ENCODE measurements at places on chromosomes 4 and X.
A peak's percentile ranks its signal among the peaks of the same experiment; 100 is the strongest.

DNA sequence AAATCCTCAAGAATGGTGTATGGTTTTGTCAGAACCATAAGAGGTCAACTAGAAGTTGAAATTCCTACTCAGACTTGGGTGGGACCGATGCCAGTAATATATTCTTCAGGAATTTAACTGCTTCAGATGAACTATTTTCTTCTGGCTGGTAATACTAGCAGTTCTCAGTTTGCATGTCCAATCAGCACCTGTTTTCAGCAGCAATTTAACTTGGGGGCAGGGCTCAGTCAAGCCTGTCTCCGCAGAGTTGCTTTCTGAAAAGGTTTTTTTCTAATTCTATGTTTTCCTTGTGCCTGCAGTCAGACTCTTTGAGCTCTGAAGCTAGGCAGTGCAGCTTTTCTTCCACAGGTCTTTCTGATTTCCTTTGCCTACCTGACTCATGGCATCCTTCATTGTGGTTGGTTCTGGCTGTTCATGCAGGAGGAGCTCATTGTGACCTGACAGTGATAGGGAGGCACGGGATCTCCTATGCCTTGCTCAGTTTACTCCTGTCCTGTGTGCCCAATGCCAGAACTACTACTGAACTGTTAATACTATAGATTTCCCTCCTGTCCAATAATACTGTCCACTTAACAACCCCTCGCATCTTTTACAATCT is 17.3 kb upstream of the FMR1 start:
- no peaks in the 10 kb centered on the region for H3K36me3 ChIP-seq
- no peak for DNase-seq
- no peak overlapping the region for H3K27ac ChIP-seq
- peaks cover 2% of the 10 kb centered on the region for H3K4me1 ChIP-seq

- no peaks in the 10 kb centered on the region for H3K27me3 ChIP-seq
- H3K27ac ChIP-seq = no peak overlapping the region
- no peaks in the 10 kb centered on the region for H3K4me1 ChIP-seq
- no peaks in the 10 kb centered on the region for H3K36me3 ChIP-seq
- H3K4me3 ChIP-seq = no peak overlapping the region
- DNase-seq = no peak
Observed at GRCh38 chr4:125008676-125009075, 296.1 kb upstream of the ANKRD50 start.

- DNase-seq = no peak
- H3K4me3 ChIP-seq = no peak overlapping the region
- peaks cover 6% of the 10 kb centered on the region for H3K27me3 ChIP-seq
- H3K4me1 ChIP-seq = no peaks in the 10 kb centered on the region
Observed at GRCh38 chr4:168694667-168695066, 197.8 kb downstream of the PALLD start.

- peak; percentile 94 for DNase-seq
- peaks cover 31% of the 10 kb centered on the region for H3K4me1 ChIP-seq
- H3K27ac ChIP-seq = peak within 1 kb of the TSS; percentile 100
- H3K36me3 ChIP-seq = peaks cover 4% of the 10 kb centered on the region
- no peaks in the 10 kb centered on the region for H3K27me3 ChIP-seq
- peak within 1 kb of the TSS; percentile 96 for H3K4me3 ChIP-seq
Observed at GRCh38 chr4:83284193-83285054, at the start of gene COQ2. COQ2 (minus strand) TSS chr4:83284798; CDS start chr4:83284764, 34 bp downstream.

GRCh38 chr4:34181891-34182290 is 2062.4 kb downstream of the ARAP2 start:
- no peak for DNase-seq
- no peak overlapping the region for H3K4me3 ChIP-seq
- H3K36me3 ChIP-seq = no peaks in the 10 kb centered on the region
- H3K4me1 ChIP-seq = no peaks in the 10 kb centered on the region
- no peak overlapping the region for H3K27ac ChIP-seq
- no peaks in the 10 kb centered on the region for H3K27me3 ChIP-seq

- no peak overlapping the region for H3K27ac ChIP-seq
- DNase-seq = no peak
- no peaks in the 10 kb centered on the region for H3K27me3 ChIP-seq
- H3K36me3 ChIP-seq = no peaks in the 10 kb centered on the region
Observed at GRCh38 chr4:142721187-142721586, 124.9 kb downstream of the INPP4B start.

GRCh38 chrX:15465347-15465746 is 27.8 kb downstream of the PIR start:
- H3K36me3 ChIP-seq = no peaks in the 10 kb centered on the region
- peaks cover 6% of the 10 kb centered on the region for H3K27me3 ChIP-seq
- DNase-seq = peak; percentile 18
- peak overlapping the region; percentile 8 for H3K27ac ChIP-seq

- peak overlapping the region; percentile 44 for H3K27ac ChIP-seq
- H3K4me3 ChIP-seq = no peak overlapping the region
- H3K27me3 ChIP-seq = no peaks in the 10 kb centered on the region
- peaks cover 20% of the 10 kb centered on the region for H3K4me1 ChIP-seq
- DNase-seq = no peak
Observed at GRCh38 chr4:48668254-48669017, 111.6 kb downstream of the FRYL start.

GRCh38 chr4:150970685-150971151 is 44.4 kb downstream of the LRBA start:
- DNase-seq = no peak
- no peak overlapping the region for H3K27ac ChIP-seq
- H3K4me1 ChIP-seq = peaks cover 50% of the 10 kb centered on the region

DNA sequence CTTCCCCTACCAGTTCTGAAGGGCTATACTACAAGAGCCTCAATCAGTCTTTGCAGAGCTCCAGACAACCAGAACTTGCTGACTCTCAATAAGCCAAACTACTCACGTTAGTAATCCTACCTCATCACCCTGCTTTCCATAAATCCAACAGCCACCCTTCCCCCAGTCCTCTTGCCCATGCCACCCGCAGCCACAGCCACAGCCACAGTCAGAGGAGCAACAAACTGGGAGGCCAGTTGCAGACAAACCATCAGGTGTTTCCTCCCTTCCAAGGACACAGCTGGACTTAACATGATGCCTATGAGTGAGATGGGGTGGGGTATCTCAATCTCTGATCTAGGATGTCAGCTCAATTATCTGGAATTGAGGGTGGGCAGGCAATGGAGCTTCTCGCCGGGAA is 1.0 kb downstream of the GABRA3 start:
- no peak for DNase-seq
- no peak overlapping the region for H3K4me3 ChIP-seq
- H3K27ac ChIP-seq = no peak overlapping the region

DNA sequence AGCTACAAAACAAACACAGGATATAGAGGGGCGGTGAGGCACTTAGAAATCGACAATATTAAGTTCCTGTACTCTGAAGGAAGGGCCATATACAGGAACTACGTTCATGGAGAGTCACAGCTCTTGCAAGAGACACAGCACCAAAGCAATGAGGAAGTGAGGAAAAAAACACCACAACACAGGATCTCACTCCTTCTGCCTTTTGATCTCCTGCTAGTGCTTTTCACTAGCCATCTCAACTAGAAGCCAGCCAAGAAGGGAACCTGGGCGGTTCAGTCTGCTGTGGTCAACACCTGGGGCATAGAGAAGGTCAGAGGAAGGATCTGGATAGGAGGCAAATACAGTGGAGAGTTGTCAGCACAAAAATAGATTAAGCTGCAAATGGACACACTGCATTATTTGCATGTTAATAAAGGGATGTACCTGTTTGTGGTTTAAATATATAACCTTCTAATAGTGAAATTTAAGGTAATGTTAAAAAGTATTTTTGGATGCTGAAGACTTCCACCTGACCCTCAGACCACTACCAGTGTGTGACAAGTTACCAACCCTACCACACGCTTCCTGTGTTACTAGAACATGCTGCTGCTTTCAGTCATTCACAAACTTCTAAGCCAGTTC is 104.6 kb downstream of the DTHD1 start:
- H3K27me3 ChIP-seq = no peaks in the 10 kb centered on the region
- peaks cover 15% of the 10 kb centered on the region for H3K4me1 ChIP-seq
- DNase-seq = peak; percentile 72
- peak overlapping the region; percentile 70 for H3K4me3 ChIP-seq

DNA sequence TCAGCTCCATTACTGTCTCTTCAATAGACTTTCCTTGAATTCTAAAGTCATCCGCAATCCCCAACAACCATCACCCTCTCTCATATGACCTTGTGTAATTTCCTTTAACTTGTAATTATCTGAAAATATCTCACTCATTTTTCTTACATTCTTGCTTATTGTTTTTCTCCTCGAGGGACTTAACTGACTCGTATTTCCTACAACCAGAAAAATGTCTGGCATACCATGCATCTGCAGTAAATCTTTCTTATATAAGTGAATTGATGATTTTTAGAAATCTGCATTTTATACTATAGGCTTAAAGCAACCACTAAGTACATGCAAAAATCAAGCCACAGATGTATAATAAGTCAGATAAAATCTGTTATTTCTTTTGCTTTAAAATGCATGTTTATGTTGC is 276.7 kb downstream of the UNC5C start:
- H3K4me1 ChIP-seq = no peaks in the 10 kb centered on the region
- H3K27me3 ChIP-seq = no peaks in the 10 kb centered on the region
- H3K36me3 ChIP-seq = no peaks in the 10 kb centered on the region
- no peak overlapping the region for H3K4me3 ChIP-seq
- no peak overlapping the region for H3K27ac ChIP-seq

DNA sequence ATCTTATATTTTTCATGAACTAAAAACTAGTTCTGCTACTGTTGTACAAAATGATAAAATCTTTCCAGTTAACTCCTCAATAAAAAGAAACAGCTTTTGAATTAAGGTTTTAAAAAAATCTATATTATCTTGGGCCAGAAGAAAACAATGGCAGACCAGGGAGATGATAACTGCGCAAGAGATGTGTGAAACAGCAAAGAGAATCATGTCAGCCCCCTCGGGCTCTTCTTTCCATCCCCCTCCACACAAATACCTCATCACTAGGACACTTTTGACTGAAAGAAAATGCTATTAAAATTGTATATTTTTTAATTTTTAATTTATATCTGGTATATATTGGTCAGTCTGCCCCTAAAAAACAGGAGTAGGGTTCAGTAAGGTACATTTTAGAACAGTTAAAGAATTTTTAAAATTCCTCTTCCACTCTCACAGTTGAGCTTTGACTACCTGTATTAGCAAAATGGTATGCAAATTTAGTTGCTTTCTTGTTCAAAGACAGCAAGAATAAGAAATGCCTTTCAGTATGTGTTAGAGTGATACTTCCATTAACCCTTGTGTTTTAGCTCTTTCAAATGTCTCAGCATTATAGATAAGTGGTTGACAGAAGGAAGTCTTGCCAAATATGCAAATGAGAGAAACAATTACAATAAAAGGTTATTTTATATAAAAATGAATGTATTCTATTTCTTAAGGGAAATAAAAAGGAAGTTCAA is 36.4 kb upstream of the LCORL start:
- H3K27ac ChIP-seq = no peak overlapping the region
- peaks cover 5% of the 10 kb centered on the region for H3K4me1 ChIP-seq
- no peak for DNase-seq
- H3K36me3 ChIP-seq = peaks cover 9% of the 10 kb centered on the region
- H3K27me3 ChIP-seq = peaks cover 6% of the 10 kb centered on the region

DNA sequence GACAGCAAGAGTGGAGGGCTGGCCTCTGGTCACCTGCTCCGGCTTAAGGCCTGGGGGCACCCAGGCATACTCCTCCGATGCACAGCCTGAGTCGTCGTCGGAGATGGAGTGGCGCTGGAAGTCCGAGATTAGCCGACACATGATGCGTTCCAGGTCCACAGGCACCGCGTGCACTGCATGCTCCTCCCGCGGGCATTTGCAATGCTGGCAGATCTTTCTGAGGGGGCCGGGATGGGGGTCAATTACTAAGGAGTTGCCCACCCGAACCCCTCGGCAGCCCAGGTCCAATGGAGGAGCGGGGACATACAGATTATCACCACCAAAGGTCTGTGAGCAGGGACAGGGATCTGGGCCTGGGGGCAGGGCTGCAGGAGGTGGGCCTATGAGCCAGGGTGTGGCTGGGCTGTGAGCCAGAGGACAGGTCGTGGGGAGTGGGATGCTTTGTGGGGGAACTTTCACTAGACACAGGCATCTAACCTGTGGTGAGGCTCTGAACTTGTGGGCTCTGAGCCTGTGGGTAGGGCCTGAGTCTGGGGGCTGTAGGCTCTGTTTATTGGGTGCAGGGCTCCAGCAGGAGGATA is 2.4 kb downstream of the PRICKLE3 start:
- H3K27ac ChIP-seq = peak overlapping the region; percentile 47
- H3K36me3 ChIP-seq = peaks cover 12% of the 10 kb centered on the region
- no peaks in the 10 kb centered on the region for H3K27me3 ChIP-seq

- H3K4me3 ChIP-seq = no peak overlapping the region
- no peaks in the 10 kb centered on the region for H3K36me3 ChIP-seq
- no peak for DNase-seq
- H3K27me3 ChIP-seq = no peaks in the 10 kb centered on the region
- no peak overlapping the region for H3K27ac ChIP-seq
Observed at GRCh38 chr4:72375073-72375736, 193.8 kb downstream of the ADAMTS3 start.

DNA sequence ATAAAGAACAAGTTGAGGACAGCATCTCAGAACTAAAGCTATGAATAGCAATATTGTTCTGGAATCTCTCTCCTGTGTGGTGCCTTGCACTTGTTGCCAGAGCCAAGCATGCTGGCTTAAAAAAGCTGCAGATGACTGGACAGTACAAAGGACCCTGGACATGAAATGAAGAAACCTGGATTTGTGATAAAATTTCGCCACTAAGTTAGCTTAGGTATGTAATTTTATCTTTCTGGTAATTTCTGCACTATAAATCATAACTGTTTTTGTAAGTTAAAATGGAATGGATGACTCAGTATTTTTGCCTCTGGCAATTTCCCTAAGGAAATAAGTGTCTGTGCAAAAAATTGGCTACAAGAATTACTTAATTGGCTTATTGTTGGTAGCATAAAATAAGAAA is 317.2 kb downstream of the CAMK2D start:
- H3K4me3 ChIP-seq = no peak overlapping the region
- DNase-seq = no peak
- H3K27me3 ChIP-seq = peaks cover 5% of the 10 kb centered on the region
- H3K27ac ChIP-seq = no peak overlapping the region

GRCh38 chrX:153533091-153533490 is 15.6 kb downstream of the ATP2B3 start:
- no peaks in the 10 kb centered on the region for H3K27me3 ChIP-seq
- H3K36me3 ChIP-seq = no peaks in the 10 kb centered on the region
- no peak overlapping the region for H3K27ac ChIP-seq
- H3K4me3 ChIP-seq = no peak overlapping the region
- DNase-seq = no peak

DNA sequence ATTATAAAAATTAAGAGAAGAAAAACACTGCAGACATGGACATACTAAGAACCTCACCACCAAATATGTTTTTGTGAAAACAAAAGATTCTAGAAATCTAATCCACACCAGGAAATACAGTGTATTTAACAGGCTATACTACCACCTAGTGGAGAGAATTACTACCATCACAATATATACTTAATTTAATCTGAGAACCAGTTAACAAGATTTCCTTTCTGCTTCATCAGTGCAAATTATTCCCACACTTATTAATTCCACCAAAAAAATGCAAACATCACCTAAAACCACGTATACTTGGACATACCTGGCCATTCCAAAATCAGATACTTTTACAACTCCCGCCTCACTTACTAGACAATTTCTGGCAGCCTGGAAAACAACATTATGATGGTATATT is 7.0 kb upstream of the TXK start:
- no peak overlapping the region for H3K4me3 ChIP-seq
- DNase-seq = peak; percentile 40
- no peaks in the 10 kb centered on the region for H3K36me3 ChIP-seq
- H3K27ac ChIP-seq = no peak overlapping the region
- peaks cover 31% of the 10 kb centered on the region for H3K4me1 ChIP-seq

GRCh38 chr4:186058253-186058979 is 10.5 kb upstream of the TLR3 start:
- peaks cover 10% of the 10 kb centered on the region for H3K36me3 ChIP-seq
- H3K27me3 ChIP-seq = peaks cover 24% of the 10 kb centered on the region
- H3K4me3 ChIP-seq = peak overlapping the region; percentile 66
- peak overlapping the region; percentile 81 for H3K27ac ChIP-seq

Measured in naive B cell (primary cell).